Fibroblast of lung (primary cell): ENCODE measurements at places on chromosomes 16 and 17. TPM values are rescaled to one million over a fixed set of nuclear protein-coding genes. Genes with fewer than 3 reads are reported as not detected.

Gene PPP1R27
- not detected in 2 replicates for polyA plus RNA-seq

DNA sequence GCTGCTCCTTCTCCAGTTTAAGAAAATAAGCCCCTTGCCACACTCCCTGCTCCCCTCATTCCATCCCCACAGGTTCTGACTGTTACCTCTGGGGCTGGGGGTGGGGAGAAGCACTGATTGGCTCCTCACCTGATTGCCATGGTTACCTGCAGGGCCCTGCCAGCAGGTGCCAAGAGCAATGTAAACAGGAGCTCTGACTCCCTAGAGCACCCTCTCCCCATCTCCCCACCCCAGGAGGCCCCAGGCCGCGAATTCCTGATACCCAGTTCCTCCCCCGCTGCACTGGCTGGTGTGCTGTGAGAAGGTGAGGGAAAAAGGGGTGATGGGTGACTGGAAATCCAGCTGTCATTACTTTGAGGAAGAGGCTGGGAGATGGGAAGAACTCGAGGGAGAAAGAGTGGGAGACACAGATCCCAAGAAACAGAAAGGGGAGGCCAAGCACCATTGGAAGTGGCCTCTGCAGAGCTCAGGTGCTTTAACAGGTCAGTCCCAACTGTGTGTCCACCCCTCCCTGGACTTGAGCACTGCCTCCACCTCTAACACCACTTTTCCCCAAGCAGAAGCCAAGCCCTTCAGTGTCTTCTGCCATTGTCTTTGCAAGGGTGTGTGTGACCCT is 4.5 kb downstream of the PCGF2 start:
- DNase-seq = no peak

- DNase-seq = no peak
These were observed 29.7 kb upstream of the KRT17 start for GRCh38 chr17:41653892-41654677.

DNA sequence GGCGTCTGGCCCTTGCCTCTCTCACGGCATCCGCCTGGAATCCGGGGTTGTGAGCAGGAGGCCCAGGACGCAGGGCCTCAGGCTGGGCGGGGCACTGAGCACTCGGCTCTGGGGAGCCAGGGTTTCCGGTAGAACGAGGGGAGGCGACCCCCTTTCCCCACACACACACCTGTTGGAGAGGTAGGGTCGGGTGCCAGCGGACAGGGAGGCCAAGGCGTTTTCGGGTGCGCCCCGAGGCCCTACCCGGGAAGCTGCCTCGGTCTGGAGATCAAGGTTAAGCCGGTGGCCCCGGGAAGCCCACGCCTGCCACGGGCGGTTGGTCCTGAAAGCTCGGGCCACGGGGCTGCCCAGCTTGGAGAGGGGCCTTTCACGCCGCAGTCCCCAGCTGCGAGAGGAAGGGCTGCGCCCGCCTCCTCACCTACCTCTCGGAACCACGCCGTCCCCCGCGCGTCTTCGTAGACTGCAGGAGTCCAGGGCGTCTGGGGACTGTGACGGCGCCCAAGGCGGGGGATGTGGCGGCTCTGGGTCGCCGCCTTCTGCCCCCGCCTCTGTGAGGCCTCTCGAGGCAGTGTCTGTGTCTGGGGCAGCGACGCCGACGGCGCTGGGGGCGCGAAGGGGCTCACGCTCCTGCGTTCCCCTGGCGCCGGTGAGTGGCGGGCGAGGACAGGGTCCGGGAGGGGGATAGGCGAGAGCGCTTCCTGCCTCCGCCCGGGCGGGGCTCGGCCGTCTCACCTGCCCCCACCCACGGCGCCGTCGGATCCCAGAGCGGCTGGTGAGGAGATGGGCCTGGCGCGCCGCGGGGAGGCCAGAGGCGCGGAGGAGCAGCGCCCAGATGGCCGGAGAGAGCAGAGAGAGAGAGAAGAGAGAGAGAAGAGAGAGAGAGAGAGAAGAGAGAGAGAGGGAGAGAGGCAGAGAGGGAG is 20.3 kb upstream of the HOXB9 start:
- DNase-seq = no peak

Gene HSD17B2
- polyA plus RNA-seq = 1.6 and 8.0 TPM in 2 replicates

- no peak for DNase-seq
These were observed 60.4 kb downstream of the NDEL1 start for GRCh38 chr17:8496081-8496480.

DNA sequence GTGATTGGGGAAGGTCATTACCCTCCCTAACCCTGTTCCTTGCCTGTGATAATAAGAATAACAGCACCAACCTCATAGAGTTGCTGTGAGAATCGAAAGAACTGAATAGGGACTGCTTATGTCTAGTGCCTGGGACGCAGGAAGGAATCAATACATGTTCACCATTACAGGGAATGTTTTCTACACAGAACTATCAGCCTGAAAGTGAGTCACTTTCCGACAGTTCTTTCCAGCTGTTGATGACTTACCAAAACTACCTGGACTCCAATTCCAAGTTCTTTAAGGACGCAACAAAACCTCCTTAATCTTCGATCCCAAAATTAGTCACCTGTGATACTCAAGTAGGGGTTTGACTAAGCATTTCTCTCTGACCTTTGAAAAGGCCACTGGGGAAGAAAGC is 29.4 kb downstream of the ZNF423 start:
- no peak for DNase-seq

DNA sequence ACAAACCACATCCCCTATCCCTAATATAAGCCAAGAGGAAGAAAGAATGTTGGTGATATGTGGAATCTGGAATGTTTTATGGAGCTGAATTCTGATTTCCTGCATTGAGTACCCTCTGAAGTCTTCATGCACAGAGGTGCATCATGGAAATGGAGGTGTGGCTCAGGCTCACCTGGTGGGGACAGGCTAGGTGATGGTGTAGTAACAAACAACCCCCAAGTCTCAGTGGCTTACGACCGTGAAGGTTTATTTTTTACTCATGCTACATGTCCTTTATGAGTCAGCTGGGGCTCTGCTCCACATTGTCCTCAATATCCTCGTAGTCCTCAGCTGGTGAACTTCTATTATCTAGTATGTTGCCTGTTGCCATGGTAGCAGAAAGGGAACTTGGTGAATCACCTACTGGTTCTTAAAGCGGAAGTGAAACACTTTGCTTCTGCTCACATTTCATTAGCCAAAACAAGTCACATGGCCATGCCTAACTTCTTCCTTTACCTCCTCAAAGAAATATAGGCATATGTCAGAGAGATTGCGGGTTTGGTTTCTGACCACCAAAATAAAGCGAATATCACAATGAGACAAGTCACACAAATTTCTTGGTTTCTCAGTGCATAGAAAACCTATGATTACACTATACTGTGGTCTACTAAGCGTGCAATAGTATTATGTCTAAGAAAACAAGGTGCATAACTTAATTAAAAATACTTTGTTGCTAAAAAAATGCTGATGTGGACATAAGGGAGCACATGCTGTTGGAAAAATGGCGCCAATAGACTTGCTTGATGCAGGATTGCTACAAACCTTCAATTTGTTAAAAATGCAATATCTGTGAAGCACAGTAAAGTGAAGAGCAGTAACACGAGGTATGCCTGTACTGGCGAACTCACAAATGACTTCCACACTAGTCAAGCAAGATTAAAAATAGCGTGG is at the start of gene PMFBP1:
Gene PMFBP1, minus strand, starts transcription at position 51 of the 930 bp plus-strand sequence. CDS start 947 bp downstream, outside the sequence.
- DNase-seq = peak; percentile 60

DNA sequence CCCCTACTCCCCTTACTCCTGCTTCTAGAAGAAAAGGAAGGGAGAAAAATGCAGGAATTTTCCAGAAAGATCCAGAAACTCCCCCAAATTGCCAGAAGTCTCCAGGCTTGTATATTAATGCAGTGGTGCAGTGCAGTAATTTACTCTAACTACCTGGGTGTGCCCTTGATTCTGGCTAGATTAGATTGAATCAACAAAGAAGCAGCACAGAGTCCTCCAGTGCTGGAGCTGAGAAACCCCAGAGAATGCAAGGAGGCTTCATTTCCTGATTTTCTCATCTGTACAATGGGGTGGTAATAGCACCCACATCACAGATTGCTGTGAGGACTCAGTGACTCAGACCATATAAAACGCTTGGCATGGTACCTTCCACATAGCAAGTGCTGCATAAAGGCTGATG is 247.3 kb upstream of the RPL38 start:
- no peak for DNase-seq

Gene TNK1
- polyA plus RNA-seq = 0.15 and 0.20 TPM in 2 replicates

Gene PYDC1
- polyA plus RNA-seq = not detected in 2 replicates

- no peak for DNase-seq
These were observed 104.6 kb downstream of the GNAO1 start for GRCh38 chr16:56295739-56296527.

GRCh38 chr17:58275417-58275816 is 5.3 kb downstream of the MPO start:
- no peak for DNase-seq

- no peak for DNase-seq
These were observed 43.5 kb upstream of the B4GALNT2 start for GRCh38 chr17:49089094-49089493.

DNA sequence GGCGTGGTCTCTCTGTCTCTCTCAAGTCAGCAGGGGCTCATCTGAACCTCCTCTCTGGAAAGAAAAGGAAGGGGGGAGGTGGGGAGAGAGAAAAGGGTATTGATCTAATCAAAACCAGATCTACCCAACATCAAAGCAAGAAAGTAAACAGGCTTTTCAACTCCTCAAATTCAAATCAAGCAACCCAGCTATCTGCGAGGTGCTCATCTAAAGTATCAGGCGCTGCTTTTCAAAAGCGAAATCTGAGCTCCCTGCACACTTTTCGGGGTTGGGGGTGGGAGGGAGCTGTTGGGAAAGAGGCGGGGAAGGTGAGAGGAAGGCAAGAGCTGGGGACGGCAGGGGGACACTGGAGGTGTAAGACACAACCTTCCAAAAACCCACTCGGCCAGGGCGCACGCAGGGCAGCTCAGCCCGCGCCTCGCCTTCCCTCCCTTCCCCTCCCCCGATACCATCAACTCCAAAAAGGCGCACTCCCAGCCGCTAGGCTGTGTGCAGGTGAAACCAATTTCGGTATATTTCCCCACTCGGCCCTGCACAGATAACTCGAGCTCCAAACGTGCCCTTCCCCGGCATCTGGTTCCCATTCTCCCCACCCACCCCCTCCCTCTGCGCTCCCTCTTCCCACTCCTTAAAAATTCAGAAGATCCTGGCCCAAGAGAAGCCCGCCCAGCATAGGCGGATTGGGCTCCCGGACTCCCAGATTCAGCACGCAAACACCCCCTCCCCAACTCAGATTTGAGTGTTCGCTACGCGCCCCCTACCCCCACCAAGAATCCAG is 2.6 kb downstream of the AXIN2 start:
- DNase-seq = no peak

DNA sequence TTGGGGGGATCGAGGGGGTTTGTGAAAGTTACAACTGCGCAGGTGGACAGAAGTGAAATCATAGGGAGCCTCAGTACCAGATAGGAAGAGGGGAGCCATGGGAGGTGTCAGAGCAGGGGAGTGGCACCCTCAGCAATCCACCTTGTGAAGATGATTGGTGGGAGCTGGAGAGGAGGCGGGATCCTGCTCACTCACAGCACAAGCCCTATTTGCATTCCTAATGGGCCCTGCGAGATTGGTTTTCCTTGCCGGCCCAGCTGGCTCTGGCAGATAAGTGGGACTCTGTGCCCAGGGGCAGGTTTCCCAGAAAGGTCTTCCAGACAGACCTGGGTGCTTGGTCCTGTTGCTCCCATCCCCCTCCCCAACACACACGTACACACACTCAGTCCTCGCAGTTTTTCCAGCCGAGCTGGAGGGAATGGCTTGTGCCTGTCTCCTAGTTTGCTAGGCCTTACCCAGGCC is 9.4 kb downstream of the WNT3 start:
- no peak for DNase-seq

- no peak for DNase-seq
These were observed 25.7 kb upstream of the TOX3 start for GRCh38 chr16:52572656-52573055.

GRCh38 chr16:28193530-28194423 is 18.0 kb downstream of the XPO6 start:
- peak; percentile 92 for DNase-seq

DNA sequence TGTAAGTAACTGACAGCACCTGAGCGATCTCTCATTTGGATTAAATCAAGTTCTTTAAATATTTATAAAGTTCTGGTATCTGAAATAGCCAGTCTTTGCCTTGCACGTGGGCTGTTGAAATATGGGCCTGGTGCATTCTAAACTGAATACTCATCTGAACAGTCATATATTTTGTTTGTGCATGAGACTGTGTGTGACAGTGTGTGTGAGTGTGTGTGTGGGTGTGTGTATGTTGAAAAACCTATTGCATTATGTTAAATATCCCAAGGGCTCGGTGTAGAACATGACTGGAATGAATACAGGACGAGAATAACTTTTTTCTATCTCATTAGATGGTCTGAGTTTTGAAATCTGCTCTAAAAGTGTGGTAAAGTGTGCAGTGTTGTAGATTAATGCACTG is 82.4 kb upstream of the TOX3 start:
- peak; percentile 1 for DNase-seq

GRCh38 chr16:56691885-56692284 is 9.6 kb downstream of the MT1X start:
- DNase-seq = no peak
